ENCODE measurements at places on chromosomes 4 and X. TPM values are rescaled to one million over a fixed set of nuclear protein-coding genes. Genes with fewer than 3 reads are reported as not detected.

SLC16A2 gene
- 11.9 TPM for total RNA-seq

DIPK2B gene
- not detected for total RNA-seq

TEX13C gene
- not detected for total RNA-seq

TREX2 gene
- total RNA-seq = 0.39 TPM

RGN gene
- total RNA-seq = not detected

GRCh38 chr4:14115106-14115505, 487.6 kb upstream of the BOD1L1 start:
- no peak for DNase-seq

DNA sequence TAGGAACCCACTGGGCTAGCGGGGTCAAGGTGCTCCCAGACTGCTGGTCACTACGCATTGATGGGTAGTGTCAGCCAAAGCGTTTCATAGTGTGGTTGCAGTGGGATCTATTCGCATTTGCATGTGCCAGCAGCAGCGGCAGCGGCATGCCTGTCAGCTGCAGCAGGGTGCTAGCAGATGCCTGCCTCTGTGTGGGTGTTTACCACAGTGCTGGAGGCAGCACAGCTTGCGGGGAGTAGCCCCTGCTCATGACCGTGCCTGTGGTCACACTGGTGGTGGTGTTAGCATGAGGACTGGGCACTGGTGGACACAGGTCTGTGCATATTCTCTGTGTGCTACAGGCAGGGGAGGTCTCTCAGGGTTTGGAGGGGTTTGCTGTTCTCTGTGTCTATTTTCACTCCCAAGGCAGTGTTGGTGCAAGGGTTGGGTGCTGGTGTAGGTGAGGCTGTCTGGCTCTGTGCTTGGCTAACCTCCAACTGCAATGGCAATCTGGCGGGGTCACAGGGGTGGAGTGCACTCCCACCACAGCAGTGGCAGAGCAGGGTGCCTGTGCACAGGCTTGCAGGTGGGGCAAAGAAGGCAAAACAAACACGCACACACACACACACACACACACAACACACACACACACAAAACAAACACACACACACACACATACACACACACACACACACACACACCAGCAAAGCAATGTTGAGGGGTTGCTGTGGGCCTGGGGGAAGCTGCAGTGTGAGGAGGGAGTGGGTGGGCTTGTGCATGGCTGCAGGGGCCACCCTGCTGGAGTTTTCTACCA, 184.4 kb downstream of the GLUD2 start:
- DNase-seq = no peak

GRCh38 chrX:20361890-20362262, 95.2 kb upstream of the RPS6KA3 start:
- no peak for DNase-seq

- DNase-seq = no peak
Measured at GRCh38 chrX:9396930-9397329, 67.9 kb upstream of the TBL1X start.

GRCh38 chr4:164572877-164573279, 181.1 kb upstream of the SMIM31 start:
- no peak for DNase-seq

GRCh38 chr4:165355900-165356300, 22.9 kb upstream of the CPE start:
- peak; percentile 16 for DNase-seq

DNA sequence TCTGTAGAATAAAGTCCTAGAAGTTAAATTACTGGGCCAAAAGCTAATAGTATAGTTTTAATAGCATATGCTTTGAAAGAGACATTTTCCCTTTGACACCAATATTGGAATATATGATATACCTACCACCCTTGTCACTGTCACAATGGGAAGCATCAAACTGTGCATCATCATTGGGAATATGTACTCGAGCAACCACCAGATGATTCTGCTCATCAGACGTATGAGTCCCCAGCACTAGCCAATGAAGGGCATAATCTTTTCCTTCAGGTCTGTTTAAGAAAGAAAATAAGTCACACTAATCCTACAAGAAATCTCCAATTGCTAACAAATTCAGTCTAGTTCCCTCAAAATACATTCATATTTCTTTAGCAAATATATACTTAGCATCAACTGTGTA, 7.3 kb downstream of the RBBP7 start:
- DNase-seq = no peak

- peak; percentile 12 for DNase-seq
Measured at GRCh38 chr4:113445286-113445685, 316.3 kb downstream of the CAMK2D start.

- DNase-seq = no peak
Measured at GRCh38 chr4:96354036-96354712, 514.3 kb downstream of the PDHA2 start.

Measured in SJSA1 (cell line).